IMR-90 (cell line): ENCODE measurements at places on chromosomes 5 and 9. TPM values are rescaled to one million over a fixed set of nuclear protein-coding genes. Genes with fewer than 3 reads are reported as not detected.
A peak's percentile ranks its signal among the peaks of the same experiment; 100 is the strongest.

DNA sequence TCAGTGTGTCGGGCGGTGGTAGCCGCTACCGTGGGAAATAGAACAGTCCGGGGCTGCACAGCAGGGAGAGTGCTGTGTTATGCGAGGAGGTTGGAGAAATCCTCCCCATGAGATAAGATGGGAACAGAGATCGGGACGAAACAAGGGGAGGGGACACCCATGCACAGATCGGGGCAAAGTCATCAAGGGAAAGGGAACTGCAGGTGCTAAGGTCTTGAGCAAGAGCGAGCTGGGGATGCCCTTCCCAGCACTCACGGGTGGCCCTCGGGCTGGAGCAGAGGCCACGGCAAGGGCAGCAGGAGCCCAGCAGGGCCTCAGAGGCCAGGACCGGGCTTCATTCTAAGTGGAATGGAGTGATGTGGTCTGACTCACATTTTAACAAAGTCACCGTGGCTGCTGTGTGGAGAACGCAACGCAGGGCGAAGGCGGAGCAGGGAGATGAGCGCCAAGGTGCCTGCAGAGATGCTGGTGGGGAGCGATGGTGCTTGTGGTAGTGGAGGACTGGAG lies 7.7 kb downstream of the IL13 start:
- no peak for DNase-seq

- DNase-seq, result peak; percentile 79
Observed at GRCh38 chr5:135135530-135136226, 101.7 kb upstream of the PITX1 start.

DNA sequence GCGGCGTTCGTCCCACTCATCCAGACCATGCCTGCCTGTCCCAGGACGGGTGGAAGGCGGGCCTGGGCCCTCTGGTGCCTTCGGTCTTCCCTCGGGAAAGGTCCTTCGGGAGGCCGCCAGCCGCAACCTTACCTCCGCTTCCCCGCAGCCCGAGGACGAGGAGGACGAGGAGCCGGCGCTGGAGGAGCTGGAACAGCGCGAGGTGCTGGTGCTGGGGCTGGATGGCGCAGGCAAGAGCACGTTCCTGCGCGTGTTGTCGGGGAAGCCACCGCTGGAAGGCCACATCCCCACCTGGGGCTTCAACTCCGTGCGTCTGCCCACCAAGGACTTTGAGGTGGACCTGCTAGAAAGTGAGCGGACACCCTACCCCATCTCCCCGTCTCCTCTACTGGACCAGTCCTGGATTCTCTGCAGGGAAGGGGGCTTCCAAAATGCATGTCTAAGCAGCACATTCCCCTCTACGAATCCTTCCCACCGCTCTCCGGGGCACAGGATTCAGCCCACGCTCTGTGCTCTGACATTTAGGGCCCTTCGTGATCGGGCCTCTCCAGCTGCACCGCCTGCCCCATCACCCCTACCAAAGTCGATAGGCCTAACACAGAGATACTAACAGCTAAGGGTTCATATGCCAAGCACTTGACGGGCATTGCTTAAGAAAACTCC lies 1.1 kb downstream of the ARL10 start:
- DNase-seq, result no peak

- DNase-seq, result no peak
Observed at GRCh38 chr5:112863549-112863948, 2.5 kb downstream of the SRP19 start.

DNA sequence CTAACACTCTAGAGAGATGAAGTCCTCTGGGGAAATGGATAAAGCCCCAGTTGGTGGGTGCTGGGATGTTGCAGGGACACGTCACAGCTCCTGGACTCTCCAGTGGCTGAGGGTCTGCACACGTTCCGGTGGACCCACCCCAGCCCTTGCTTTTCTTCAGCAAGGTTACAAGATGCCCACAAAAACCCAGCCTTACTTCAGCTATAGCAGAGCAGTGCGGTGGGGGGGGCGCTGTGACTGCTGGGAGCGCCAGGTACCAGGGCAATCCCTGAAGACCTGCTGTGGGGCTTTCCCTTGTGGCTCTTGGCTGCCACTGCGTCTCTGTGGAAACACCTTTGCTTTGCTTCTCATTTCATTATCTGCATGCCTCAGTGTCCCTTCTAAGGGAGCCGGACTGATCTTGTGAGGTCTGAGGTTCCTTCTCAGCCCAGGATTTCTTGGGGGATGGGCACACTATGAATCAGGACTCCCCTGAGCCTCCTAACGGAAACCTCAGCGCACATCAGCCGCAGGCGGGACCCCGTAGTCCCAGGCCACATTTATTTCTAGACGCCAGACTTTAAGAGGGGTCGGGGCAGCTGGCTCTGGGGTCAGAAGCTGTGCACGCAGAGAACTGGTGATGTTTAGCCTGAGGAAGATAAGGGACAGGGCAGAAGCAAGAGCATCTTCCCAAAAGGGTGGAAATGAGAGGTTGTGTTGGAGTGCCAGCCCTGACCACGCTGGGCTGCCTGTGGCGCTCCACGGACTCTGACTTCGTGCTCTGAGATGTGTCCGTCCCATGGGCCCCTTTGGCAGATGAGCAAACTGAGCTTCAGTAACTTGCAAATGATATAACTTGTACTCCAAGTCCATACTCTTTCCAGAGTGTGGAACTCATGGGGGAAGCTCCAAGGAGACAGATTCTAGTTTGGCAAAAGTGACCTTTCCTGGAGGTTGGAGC lies 106.8 kb downstream of the WNK2 start:
- no peak for DNase-seq

DNA sequence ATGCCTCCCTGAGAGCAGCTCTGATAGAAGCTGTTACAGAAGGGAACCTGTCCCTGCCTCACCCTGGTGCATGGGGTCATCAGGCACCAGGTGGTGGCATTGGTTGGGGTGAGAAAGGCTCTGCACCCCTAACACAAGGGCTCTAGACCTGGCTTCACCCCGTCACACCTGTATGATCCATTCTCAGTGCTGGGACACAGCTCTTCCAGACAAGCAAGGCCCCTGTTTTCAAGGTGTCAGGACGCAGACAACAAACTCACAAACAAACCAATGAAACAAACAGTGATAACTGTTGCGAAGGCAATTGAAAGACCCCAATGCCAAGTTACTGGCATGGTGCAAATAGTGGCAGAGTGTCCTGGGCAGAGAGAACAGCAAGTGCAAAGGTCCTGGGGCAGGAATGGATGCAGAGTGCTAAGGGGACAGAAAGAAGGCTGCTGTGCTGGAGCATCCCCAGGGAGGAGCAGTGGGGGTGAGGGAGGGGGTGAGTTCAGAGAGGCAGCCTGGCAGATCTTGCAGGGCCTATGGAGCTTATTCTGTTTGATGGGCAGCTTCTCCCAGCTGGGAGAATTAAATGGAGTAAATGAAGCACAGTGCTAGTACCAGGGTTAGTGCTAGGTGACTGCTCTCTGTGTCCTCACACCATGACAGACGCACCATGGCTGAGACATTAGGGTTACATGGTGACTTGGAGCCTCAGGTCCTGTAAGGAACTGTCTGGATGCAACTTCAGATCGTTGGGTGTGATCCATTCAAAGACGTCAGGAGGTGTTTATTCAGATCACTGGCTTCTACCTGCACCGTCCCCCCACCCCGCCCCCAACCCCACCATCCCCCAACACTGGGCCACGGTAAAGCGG lies 67.9 kb upstream of the UNC5A start:
- DNase-seq, result no peak

DNA sequence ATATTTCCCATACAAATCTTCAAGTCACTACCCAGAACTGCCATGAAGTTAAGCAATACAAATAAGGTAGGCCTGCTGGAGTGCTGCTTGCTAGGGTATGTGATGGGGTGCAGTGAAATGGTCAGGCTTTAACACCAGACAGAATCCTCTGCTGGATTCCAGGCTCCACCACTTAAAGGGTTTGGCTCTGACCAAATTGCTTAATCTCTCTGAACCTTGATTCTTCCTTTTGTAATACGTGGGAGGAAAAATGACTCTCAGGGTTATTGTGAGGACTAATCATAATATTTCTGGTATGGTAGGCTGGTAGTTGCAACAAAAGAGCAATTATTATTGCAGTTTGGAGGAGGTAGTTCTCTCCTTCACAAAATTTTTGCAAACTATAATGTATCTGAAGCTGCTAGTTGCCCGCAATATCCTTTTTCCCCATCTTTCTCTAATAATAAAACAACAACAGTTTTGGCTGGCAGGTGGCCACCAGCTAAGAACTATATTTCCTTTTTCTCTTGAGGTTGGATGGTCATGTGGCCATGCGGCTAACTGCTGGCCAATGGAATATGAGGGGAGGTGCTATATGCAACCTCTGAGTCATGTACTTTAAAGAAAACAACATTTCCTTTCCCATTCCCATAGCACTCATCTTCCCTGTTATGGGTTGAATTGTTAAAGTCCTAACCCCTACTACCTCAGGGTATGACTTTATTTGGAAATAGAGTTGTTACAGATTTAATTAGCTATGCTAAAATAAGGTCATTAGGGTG lies 44.1 kb downstream of the CCL28 start:
- peak; percentile 4 for DNase-seq

- DNase-seq, result peak; percentile 39
Observed at GRCh38 chr9:125568621-125569020, 138.4 kb downstream of the MAPKAP1 start.

DNA sequence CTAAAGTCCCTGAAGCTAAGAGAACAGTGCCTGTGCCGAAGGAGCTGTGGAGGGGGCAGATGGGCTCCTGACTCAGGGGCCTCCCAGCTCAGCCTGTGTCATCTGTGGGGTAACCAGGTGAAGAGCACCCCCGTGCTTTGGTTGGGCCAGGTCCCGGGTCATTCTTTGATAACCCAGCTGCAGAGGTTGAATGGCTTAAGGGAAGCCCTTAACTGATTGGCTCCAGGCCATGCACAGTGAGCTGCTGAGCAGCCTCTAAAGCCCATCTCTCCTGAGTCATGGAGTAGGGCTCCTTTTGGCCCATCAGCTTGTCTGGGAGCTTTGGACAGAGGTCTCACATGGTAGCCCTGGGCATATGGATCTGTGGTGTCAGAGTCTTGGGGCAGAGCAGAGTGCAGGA lies 28.7 kb downstream of the COL27A1 start:
- DNase-seq, result peak; percentile 71

DNA sequence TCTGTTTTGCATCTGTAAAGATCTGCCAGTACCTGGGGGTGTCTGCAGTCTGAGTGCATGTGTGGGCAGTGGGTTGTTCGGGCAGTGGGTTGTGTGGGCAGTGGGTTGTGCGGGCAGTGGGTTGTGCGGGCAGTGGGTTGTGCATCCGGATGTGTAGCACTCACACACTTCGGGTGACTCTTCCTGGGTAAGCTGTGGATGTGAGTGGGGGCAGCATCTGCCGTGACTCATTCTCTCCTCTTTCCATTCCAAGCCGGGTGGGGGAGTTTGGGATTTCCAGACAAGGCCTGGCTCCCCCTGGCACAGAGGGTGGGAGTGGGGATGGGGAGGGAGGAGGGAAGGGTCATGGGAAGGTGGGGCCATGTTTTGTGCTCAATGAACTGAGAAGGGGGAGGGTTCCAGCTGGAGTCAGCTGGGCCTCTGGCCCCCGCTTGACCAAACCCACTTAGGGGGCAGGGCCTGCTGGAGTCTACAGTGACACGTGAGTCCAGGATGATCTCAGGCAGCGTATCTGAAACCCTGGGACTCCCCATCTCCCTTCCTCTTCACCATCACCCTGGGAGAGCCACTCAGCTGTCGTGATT lies 8.3 kb downstream of the CRB2 start:
- DNase-seq, result peak; percentile 61

GRCh38 chr5:123802298-123802951 lies 290.4 kb downstream of the CSNK1G3 start:
- no peak for DNase-seq

DNA sequence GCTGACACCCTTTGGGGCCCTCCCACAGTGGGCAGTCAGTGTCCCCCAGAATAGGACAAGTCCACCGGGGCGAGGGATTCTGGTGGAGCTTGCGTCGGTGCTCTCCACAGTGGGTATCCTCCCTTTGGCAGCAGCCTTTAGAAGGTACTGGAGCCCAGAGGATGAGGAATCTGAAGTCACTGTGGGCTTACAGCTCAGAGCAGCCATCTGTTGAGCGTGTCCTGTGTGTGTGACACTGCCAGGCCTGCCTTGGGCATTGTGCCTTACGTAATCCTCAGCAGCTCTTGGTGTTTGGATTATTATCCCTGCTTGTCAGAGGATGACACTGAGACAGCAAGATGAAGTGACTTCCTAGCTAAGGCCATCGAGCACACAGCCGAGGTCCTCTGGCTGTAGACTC lies 12.6 kb downstream of the URM1 start:
- no peak for DNase-seq

DNA sequence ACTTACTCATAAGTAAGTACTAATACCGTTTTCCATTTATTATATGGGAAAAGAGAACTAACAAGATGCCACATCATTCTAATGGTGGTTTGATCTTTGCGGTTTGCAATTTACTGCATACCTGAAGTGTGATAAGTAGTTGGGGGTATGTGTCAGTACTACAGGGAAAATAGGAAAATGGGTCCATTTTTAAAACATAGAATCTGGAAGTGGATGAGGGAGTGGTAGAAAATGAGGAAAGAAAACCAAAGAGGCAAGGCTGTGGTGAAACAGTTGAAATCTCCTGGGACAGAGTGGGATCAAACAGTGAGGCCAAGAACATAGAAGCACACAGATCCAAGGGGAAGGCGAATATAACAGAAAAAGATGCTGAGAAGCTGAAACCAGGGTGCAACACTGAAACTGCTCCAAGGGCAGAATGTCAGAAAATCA lies 6.7 kb downstream of the ADAMTSL1 start:
- peak; percentile 54 for DNase-seq

- peak; percentile 60 for DNase-seq
Observed at GRCh38 chr5:103475629-103476240, 86.9 kb downstream of the NUDT12 start.

DNA sequence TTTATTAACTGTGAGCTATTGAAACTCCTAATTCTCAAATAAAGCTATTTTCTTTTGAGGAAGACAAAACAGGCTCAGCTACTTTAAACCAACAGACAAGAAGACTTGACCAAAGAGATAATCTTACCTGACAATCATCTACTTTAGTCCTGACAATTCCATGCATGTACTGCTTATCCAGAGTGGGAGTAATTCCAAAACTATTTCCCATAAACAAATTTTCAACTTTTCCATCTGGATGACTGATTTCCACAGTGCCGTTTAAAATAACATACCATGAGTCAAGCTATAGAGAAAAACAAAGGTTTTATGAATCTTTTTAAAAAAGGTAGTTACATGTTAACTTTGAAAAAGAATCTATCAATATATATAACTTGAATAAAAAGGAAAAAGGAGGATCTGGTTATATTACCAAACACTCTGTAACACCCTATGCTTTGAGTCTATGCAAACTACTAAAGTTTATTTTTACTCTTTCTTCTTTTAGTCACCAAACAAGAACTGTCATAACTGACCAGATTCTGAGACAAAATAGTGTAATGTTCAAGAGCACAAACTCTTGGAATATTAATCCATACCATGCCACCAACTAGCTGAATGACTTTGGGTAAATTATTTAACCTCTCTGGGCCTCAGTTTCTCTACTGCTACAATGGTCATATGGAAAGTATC lies 129.7 kb downstream of the RAPGEF6 start:
- peak; percentile 46 for DNase-seq

GRCh38 chr9:79127661-79128060 lies 444.1 kb upstream of the TLE4 start:
- DNase-seq, result no peak

FAM151B gene
- 2.8 and 2.9 TPM in 2 replicates for total RNA-seq

DMRTA1 gene
- under 0.01 TPM in 2 replicates for total RNA-seq

IFNA2 gene
- total RNA-seq, result not detected in 2 replicates

PALM2AKAP2 gene
- 14.2 and 20.6 TPM in 2 replicates for total RNA-seq
